ENCODE measurements at places on chromosomes 16 and 17. TPM values are rescaled to one million over a fixed set of nuclear protein-coding genes. Genes with fewer than 3 reads are reported as not detected.

Gene POLDIP2
- polyA plus RNA-seq: 74.2 TPM

Gene INO80E
- polyA plus RNA-seq: 42.8 TPM

Gene NRN1L
- 6.8 TPM for polyA plus RNA-seq

Gene CCDC144A
- polyA plus RNA-seq: 0.10 TPM

Gene ETV4
- 1.9 TPM for polyA plus RNA-seq

Gene COX10
- 25.6 TPM for polyA plus RNA-seq

Gene NPIPB6
- polyA plus RNA-seq: 1.1 TPM

Gene CRHR1
- polyA plus RNA-seq: not detected

Gene KCNG4
- polyA plus RNA-seq: 1.3 TPM

Gene TBC1D3G
- polyA plus RNA-seq: 79.7 TPM

Gene ARHGAP23
- 17.8 TPM for polyA plus RNA-seq

Gene TBC1D3L
- 1.7 TPM for polyA plus RNA-seq

Gene BCL6B
- 3.2 TPM for polyA plus RNA-seq

Gene TSC2
- polyA plus RNA-seq: 56.9 TPM

Gene AATK
- polyA plus RNA-seq: 10.6 TPM

Gene CHD9NB
- 0.11 TPM for polyA plus RNA-seq

Gene TMEM235
- polyA plus RNA-seq: 0.07 TPM

Gene CNTD1
- polyA plus RNA-seq: 0.24 TPM

Gene KRT20
- polyA plus RNA-seq: not detected

Gene RFFL
- 14.0 TPM for polyA plus RNA-seq

Gene BRICD5
- polyA plus RNA-seq: 0.60 TPM

Gene PPP1R27
- 2.6 TPM for polyA plus RNA-seq

Gene SKA2
- 27.9 TPM for polyA plus RNA-seq

Gene LPO
- polyA plus RNA-seq: not detected

Gene ITGAD
- polyA plus RNA-seq: 0.09 TPM

Gene C17orf78
- polyA plus RNA-seq: not detected

Gene SSTR5
- not detected for polyA plus RNA-seq

All from adrenal gland (tissue), 19 donors.